ENCODE measurements at places on chromosomes 16 and 17. TPM values are rescaled to one million over a fixed set of nuclear protein-coding genes. Genes with fewer than 3 reads are reported as not detected.

Gene ADAP2
- total RNA-seq = 3.2 TPM

Gene PROCA1
- total RNA-seq = 1.3 TPM

Gene ACSM5
- total RNA-seq = not detected

Gene FNDC8
- total RNA-seq = not detected

Gene HEATR9
- total RNA-seq = not detected

Gene TRIM65
- 38.6 TPM for total RNA-seq

Gene LRRC36
- total RNA-seq = 0.21 TPM

Gene CES3
- total RNA-seq = 2.5 TPM

Gene KATNIP
- 13.1 TPM for total RNA-seq

Gene KLHL36
- total RNA-seq = 25.3 TPM

Gene ATAD5
- total RNA-seq = 4.6 TPM

Gene DNAH2
- 0.03 TPM for total RNA-seq

Gene GPRC5C
- total RNA-seq = 51.5 TPM

Gene SLC47A1
- total RNA-seq = 23.5 TPM

Gene PYDC1
- total RNA-seq = not detected

Gene KRTAP9-8
- not detected for total RNA-seq

Gene FGF11
- total RNA-seq = 1.1 TPM

Gene GNAO1
- total RNA-seq = 0.65 TPM

Gene OTOA
- total RNA-seq = 0.14 TPM

Gene CEP131
- 6.2 TPM for total RNA-seq

Gene PRSS53
- total RNA-seq = 1.00 TPM

Gene MLST8
- total RNA-seq = 48.3 TPM

Gene CDH8
- 0.82 TPM for total RNA-seq

Gene CHAD
- total RNA-seq = not detected

Gene TPSAB1
- total RNA-seq = not detected

Gene ITGAL
- not detected for total RNA-seq

Gene CLEC3A
- total RNA-seq = not detected

Gene SPATA32
- total RNA-seq = 0.09 TPM

Gene OTOP2
- not detected for total RNA-seq

Gene TEKT5
- not detected for total RNA-seq

Gene NPW
- 1.1 TPM for total RNA-seq

Gene QPRT
- total RNA-seq = 0.56 TPM

Gene IRF8
- total RNA-seq = 0.53 TPM

Gene G6PC3
- total RNA-seq = 163 TPM
